ENCODE measurements at places on chromosomes 1 and 21.

- DNase-seq, result peak; percentile 50
Observed at GRCh38 chr1:200211157-200211556, 183.6 kb downstream of the NR5A2 start.

DNA sequence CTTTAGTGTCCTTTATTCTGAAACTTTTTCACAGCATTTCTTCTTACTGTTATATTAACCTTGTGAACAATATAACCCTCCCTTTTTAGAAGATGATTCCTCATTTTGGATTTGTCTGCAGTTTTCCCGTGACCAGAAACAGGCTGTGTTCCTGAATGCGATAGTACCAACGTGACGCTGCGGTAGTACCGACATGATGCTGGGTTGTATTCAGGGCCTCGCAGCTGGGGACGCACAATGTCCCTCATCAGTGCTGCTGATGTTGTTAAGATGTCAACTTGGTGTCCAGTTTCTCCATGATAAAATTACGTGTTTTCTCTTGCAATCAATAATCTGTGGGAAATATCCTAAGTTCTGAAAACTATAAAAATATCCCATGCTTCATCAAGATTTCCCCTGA is 761.4 kb upstream of the TPTE start:
- DNase-seq, result no peak

GRCh38 chr1:213987422-213987926 is 299 bp upstream of the PROX1 start:
- DNase-seq, result peak; percentile 91

GRCh38 chr1:214541206-214541605 is 10.2 kb downstream of the PTPN14 start:
- no peak for DNase-seq
